Endothelial cell of umbilical vein (primary cell): ENCODE measurements at places on chromosomes 16 and 17.
A peak's percentile ranks its signal among the peaks of the same experiment; 100 is the strongest.

DNA sequence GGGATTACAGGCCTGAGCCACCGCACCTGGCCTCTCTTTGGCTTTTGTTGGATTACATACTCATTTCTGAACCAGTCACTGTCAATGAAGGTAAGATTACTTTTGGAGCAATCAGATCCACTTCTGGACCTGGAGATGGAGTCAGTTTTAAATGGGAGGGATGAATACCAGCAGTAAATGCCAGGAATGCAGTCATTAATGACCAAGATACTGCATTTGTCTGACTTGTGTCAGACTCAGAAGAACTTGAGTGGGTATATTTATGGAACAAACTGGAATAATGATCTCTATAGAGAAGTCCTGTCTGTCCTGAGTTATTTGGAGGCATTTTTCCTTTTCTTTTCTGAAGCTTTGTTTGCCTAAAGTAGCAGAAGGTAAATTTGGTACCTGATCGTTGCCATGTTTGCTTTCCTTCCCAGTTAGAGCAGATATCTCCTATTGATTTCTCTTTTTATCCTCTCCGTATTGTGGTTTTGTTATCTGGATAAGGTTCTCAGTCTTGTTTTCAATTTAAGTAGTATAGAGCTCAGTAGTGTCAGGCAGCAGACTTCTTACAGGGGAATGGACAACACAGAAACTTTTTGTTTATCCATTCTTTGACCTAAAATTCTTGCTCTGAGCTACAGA is 10.7 kb downstream of the NLK start:
- no peak for DNase-seq

DNA sequence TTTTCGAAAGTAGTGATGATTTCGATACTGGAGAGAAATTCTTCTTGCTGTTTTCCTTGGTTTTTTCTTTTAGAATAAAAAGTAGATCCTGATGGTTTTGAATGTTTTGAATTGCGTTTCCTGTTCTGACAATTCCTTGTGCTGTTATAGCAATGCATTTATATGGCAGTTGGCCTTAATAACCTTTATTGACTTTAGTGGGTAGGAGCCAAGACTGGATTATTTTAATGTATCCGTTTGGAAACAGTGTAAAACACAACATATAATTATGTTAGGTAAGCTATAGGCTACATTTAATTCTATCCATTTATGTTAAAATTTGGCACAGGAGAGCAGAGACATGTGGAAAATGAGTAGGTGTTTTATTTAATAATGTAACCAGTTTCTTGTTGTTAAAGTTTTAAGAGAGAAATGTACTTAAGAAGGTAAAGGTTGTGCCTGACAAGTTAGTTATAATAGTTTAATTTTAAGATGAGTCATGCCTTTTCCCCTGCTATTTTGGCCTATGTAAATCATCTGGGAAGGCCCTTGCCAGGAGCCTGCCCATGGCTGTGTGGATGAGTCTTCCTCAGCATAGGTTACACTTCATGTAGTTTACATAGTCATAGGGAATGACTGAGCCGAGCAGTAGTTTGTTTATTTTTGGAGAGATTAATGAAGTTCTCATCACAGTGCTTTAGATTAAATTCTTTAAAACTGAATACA is 189.9 kb downstream of the FTO start:
- DNase-seq: peak; percentile 70

DNA sequence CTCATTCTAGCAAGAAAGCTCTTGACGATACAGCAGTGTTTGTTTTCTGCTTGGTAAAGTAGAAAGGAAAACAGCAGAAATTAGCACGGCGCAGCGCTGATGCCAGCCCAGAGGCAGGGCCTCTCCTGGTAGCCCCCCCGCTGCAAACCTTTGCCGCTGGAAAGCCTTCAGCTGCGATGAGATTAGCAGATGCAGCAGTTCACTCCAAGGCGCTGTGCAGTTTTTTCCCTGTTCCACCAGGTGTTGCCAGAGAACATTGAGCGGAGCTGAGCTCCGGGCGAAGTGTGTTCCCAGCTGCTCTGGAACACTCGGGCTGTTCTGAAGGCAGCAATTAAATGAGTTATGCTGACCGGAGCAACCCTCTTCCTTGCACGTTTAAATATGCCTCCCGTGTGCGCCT is 72.5 kb downstream of the RBFOX1 start:
- no peak for DNase-seq

- DNase-seq: no peak
Measured at GRCh38 chr17:69764146-69764545, 310.9 kb upstream of the KCNJ16 start.

DNA sequence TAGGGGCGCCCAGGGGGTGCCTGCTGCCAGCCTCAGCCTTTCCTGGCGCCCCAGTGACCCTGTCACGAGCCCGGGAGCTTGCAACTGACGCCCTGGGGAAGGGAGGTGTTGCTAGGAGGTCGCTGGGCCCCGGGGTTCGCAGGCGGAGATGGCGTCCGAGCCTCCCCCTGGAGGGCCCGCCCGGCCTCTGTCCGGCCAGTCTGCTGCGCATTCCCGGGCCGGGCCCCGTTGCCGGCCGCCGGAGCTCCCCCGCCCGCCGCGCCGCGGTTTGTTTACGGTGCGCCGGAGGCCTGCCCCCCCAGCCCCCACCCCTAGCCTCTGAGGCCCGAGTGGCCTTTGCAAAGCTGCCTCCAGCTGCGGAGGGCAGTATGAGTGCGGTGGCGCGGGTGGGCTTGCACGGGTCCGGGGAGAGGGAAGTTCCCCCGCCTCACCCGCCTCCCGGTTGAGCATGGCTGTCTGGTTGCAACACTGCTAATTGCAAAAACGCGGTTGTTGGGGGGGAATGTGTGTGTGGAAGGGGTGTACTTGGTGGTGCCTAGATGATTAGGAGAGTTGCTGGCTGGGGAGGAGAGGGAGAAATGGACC is 514 bp downstream of the THRA start:
- no peak for DNase-seq

DNA sequence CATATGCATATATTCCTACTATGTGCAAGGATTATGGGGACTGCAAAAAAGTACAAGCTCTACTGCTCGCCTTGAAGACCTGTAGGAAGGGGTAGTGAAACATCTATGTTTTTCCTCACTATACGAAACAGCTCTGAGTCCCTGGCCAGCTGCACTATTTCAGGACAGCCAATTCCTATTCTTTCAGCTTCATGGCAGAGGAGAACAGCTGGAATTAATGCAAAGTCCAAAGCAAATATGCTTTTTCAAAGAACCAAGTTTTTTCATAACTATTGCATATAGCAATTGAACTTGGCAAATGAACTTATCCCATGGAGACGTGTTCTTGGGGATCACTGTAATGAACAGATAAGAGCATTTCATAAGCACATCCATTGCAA is 122.3 kb downstream of the SPACA3 start:
- no peak for DNase-seq

GRCh38 chr17:39629898-39630297 is 3.1 kb downstream of the PPP1R1B start:
- no peak for DNase-seq

- no peak for DNase-seq
Measured at GRCh38 chr16:4233431-4233830, 8.4 kb downstream of the SRL start.

- no peak for DNase-seq
Measured at GRCh38 chr16:4612977-4613635, 1.6 kb downstream of the UBALD1 start.

DNA sequence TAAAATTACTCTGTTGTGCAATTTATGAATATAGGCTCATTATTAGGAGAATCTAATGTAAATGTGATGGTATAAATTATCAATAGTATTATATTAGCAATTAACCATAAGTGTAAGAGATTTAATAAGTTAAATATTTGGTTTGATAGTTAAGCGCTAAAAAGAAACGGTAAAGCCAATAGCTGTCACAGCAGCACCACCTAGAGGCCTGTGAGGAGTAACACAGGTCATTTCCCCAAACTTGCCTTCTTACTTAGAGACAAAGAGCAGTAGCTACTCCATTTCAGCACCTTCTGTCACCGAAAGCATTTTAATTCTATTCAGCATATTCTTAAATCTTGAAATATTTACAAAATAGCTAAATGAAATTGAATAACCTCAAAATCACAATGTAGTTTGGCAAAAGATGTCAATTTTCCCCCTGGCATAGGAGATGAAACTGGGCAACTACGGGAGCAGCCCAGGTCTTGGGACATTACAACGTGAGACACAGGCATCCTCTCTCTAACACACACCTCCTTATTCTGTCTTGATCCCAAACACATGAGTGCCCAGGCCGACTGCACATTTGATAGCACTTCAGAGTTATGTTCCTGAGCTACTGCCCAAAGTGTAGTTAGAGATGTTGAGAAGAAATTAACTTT is 14.3 kb upstream of the DYNLRB2 start:
- peak; percentile 66 for DNase-seq

DNA sequence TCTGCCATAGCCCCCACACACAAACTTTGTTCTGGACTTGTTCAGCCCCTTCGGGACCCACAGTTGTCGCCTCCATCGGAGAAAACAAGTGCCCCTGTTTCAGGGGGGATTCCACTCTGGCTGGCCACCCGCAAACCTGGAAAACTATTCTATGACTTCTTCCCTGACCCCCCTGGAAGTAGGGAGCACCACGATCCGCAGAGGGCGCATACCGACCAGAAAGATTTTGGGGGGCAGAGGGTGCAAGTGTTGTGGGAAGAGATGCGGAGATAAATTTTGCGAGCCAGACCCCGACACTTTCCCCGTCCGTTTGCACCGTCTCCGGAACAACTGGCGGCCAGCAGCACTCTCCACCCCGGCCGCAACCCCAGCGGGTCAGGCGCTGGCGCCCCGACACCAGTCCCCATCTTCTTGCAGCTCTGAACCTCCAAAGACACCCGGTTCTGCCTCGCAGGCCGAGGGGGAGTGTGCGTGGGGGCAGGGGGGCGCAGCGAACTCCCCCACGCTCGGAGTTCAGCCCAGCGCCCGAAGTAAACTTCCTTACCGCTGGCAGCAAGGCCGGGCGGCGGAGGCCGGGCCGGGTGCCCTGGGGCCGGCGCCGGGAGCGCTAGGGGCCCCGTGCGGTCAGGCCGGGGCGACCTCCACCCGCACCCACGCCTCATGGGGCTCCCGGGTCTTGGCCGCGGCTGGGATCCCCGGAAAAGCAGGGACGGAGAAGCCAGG is 744 bp downstream of the SALL1 start:
- DNase-seq: no peak

DNA sequence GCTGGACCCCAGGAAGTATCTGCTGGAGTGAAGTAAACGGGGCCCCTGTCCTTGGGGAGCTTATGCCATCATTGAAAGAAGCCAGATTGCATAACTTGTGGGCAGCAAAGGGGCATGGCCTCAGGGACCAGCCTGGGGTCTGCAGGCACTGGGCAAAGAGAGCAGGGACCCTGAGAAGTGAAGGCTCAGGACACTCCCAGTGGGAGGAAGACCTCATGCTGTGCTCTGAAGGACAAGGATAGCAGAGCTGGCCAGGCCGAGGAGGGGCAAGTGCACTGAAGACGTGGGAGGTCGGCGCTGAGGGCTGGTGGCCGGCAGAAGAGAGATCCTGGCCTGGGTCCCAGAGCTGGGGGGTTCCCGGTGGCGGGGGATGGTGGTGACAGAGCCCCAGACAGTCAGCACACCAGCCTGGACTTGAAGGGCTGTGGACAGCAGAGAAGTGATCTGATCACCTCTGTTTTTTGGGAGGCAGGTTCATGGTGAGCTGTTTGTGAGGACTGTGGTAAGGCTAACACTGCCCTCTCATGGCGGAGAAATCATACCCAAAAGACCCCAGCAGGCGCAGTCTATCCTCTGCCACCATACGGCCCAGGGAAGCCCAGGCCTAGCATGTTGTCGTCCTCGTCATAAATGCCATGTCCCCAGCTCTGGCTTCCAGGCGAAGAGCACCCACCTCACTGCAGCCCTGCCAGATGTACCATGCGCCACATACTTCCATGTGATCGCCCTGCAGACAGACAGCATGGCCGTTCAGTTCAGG is 7.1 kb upstream of the CNP start:
- DNase-seq: peak; percentile 36

GRCh38 chr16:51753467-51754127 is 602.5 kb upstream of the SALL1 start:
- no peak for DNase-seq

DNA sequence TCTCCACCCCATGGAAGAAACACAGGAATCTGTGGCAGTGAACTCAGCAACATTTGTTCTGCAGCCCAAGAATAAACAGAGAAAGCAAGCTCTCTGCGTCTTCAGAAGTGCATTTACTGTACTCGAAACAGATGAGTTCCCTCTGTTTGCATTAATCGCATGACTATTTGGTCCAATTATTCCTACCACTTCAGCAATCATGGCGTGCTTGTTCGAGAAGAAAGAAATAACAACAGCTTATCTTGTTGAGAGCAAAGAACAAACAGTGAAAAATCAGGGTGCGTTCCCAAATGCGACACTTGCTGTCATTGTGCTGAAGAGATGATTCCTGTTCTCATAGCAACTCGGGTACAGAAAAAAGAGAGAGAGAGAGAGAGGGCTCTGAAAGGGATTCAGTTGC is 445.3 kb upstream of the MAF start:
- no peak for DNase-seq

DNA sequence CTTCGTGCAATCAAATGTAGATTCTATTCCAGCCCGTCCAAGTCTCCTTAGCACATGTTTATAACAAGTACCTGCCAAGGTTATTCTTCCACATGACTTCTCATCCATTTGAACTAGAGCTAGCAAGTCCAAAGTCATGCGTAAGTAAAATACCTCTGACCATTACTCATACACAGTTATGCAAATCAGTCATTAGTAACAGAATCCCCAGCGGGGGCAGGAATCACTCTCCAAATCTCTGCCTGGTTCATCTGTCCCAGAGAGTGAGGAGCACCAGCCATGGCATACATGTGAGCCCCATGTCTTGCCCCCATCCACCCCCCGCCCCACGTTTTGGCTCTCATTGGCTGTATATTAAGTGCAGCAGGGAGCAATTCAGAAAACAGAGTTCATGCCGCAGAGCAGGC is 27.7 kb downstream of the SRL start:
- DNase-seq: no peak

- no peak for DNase-seq
Measured at GRCh38 chr16:76483307-76483909, 206.2 kb downstream of the CNTNAP4 start.

DNA sequence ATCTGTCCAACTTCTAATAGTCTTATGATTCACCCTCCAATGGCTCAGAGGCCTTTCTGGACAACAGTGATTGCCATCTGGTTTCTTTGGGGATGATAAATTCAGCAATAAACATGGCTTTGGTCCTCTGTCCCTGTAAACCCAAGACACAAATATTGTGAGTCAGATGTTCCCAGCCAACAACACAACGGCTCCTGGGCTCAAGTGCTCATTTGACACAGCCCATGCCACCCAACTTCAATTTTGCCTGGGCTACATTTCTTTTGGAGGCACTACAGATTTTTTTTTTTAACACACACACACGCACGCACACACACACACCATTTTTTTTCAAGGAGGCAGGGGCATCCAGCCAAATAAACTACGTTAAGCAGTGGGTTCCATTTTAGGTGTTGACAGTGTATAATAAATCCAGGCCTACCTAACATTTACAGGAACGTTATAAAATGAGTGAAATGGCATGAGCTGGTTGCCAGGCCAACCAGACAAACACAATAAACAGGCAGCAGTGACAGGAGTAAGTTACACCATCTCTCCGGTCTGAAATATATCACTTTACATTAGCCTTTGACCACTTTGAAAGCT is 939.9 kb upstream of the SOX9 start:
- DNase-seq: no peak

GRCh38 chr17:19785854-19786253 is 37.8 kb upstream of the ALDH3A1 start:
- DNase-seq: no peak

GRCh38 chr17:77184474-77184873 is 43.7 kb downstream of the SEC14L1 start:
- DNase-seq: no peak
